ENCODE measurements at places on chromosomes 2 and 18.

GRCh38 chr18:11689669-11690565 lies 853 bp downstream of the GNAL start:
- DNase-seq, result no peak

DNA sequence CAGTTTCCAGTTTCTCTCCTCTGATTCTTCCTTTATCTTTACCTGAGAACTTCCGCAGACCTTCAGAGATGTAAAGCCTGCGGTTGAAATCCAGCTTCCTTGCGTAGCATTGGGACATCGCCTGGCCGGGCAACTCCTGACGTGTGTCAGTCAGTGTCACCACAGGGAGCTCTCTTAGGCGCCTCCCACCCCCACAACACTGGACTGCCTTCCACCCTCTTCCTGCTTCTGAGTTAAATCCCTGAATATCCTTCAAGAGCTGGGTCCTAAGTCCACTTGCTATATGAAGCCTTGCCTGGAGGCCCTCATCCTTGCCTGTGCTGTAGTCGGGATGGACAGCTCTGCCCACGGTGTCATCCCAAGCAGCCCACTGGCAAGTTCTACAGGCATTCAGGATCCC lies 179.4 kb downstream of the SEPTIN10 start:
- DNase-seq, result no peak

- peak; percentile 87 for DNase-seq
Observed at GRCh38 chr18:74396171-74397169, 60.6 kb downstream of the DIPK1C start.

GRCh38 chr18:78912844-78913243 lies 66.8 kb upstream of the SALL3 start:
- no peak for DNase-seq

DNA sequence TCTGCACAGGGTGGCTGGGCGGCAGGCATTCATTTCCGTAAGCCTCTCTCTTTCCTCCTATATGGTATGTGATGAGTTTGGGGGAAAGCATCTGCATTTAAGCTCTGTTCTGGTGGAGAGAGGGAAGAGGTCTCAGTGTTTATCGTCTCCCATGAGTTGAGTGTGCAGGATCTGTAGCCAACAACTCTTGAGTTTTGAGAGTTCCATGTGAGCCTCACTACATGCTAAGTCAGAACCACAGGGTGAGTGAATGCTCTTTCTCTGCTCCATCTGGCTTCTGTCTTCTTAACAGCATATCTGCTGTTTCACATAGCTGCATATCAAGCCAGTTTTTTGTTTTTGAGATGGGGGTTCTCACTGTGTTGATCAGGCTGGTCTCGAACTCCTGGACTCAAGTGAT lies 22.7 kb downstream of the RAB31 start:
- no peak for DNase-seq

DNA sequence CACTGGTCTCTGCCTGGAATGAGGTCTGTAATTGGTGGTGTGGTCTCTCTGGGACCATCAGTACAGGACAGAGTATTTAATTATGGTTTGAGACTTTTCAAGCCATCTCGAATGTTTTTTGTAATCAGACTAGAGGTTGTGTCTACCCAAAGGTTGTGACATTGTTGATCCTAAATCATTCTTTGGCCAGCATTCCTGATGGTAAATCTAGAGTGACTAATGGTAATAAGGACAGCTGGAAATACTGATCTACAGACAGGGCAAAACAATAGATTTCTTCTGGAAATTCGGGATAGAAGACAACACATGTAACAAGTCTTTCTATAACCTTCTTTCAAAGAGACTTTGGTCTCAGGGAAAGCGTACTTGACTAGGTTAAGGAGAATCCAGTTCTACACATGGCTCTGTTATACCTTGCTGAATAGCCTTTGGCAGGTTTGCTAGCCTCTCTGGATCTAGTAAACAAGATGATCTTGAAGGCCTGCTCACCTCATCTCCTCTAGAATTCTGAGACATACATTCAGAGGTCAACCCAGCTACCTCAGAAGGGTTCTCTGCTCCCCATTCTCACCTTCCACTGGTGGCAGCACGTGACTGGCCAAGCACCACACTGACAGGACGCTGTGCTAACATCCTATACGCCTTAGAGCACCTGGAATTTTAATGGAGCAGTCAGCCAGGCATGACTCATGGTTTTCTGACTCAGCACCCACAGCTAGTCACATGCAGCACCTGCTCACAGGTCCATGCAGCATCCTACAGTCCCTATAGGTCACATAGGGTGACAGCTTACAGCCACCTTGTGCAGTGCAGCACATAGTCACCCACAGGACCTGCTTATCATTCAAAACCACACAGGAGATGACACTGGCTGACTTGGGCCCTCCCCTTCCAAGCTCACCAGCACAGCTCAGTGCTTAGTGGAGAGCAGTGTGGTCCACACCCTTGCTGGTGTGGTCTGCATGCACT lies 12.2 kb downstream of the PLB1 start:
- no peak for DNase-seq

DNA sequence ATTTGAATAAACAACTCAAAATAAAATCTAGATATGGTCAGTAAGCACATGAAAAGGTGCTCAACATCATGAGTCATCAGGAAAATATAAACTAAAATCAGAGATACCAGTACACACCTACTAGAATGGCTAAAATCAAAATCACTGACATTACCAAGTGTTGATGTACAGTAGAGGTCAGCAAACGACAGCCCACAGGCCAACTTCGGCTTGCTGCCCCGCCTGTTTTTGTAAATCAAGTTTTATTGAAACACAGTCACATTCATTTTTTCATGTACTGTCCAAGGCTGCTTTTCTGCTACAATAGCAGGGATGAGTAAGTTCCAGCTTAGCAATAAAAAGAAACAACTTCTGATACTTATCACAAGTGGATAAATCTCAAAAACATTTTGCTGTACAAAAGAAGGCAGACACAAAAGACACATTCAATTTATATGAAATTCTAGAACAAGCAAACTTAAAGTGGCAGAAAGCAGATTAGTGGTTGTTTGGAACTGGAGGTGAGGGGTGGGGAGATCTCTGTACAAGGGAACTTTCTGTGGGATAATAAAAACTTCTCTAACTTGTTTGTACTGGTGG lies 32.1 kb downstream of the TRAK2 start:
- DNase-seq, result no peak
